NCI-H187 (cell line): ENCODE measurements at places on chromosomes 16 and 17.
A peak's percentile ranks its signal among the peaks of the same experiment; 100 is the strongest.

DNA sequence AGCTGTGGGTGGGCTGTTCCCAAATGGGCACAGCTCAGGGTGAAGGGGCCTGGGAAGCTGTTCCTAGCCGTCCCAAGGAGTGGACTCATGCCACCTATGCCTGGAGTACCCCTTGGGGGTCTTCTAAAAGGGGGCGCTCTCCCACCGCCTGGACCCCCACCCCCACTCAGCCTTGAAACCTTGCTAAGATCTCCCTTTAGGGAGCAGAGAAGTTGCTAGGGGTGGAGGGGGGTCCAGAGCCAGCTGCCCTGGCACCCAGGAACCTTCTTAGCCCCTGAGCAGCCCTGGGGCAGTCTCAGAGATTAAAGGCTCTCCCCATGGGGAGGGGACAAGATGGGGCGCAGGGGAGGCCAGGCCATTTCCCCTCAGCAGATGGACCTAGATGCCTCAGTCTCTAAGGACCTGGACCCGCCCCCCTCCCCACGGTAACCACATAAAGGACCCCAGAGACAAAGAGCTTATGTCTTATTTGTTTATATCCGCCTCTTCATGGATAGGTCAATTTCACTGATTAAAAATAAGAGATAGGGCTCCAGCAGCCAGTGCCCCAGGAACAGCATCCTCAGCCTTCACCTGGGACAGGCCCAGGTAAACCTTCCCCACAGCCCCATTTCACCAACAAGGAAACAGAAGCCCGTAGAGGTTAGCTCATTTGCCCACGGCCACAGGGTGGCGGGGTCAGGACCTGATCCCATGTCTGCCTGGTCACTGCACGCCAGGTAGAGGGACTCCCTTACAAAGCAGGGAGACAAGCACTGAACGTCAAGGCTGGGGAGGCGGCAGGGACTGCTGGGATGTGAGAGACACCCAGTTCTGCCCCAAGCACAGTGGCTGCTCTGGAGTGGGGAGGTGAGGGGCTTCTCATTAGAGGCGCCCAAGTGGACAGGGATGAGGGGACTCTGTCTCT is 3.4 kb downstream of the MTSS2 start:
- no peak for DNase-seq

DNA sequence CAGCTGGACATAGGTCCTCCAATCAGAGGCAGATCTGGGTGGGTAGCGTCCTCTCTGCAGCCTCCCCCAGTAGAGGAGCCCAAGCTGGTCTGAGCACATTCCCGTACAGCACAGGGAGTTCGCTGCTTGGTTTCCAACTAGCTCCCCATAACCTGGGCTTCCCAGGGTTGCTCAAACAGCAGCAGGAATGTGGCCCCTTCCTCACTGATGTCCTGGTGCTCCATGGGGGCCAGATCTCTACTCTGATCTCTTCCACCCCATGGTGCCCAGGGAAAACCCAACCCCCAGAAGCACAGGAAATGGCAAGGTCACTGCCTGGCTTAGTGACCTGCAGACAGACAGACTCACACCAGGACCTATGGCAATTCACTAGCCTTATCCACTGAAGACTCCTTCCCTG is 11.1 kb upstream of the MMP2 start:
- DNase-seq, result no peak

DNA sequence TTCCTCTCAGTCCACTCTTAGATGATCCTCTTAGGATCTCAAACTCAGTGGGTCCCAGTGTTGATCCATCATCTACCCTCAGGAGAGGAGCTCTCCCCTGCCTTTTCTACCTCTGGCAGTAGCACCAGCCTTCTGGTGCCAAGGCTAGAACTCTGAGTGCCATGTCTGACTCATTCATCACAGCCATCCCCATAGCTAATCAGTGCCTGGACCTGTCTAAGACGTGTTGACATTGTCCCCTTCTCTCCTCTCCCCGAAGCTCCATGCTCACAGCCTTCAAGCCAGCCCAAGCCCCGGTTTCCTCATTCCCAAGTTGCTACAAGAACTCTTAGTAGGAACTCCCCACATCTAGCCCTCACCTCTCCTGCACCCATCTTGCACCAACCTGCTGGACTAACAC is 73.5 kb upstream of the GRIN2A start:
- no peak for DNase-seq

GRCh38 chr17:72063262-72063661 is 57.6 kb upstream of the SOX9 start:
- peak; percentile 80 for DNase-seq

GRCh38 chr17:49123061-49123460 is 9.5 kb upstream of the B4GALNT2 start:
- no peak for DNase-seq

DNA sequence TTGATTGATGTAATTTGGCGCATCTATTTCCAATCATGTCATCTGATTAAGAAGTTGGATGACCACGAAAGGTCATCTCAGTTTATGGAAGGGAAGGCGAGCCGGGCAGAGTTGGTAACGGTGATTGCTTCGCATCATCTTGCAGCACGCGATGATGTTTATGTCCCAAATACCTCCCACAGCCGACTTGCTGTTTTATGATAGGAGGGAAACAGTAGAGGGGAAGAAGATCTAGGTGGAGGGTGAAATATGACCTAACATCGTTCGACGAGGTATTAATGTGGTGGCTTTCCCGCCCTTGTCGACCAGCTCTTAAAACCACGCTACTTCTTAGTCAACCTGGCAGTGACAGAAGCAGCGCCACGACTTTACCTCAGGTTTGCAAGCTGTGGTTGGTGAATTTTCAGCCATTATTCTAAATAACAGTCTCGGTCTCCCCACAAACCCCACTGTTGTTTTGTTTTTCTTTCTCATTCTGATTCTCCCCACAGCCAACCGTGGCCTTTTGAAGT is 805 bp upstream of the TANC2 start:
- DNase-seq, result no peak

- no peak for DNase-seq
Measured at GRCh38 chr17:30443721-30444120, 33.5 kb upstream of the GOSR1 start.
